Activated CD4-positive, alpha-beta T cell treated with anti-CD3 and anti-CD28 coated beads, Interleukin-10, Interleukin-2, amounts not matched to agents 100 ng/mL and 50 ng/mL, durations not matched to agents 16 hours and 8 hours (primary cell): ENCODE measurements at places on chromosomes 4 and X.

DNA sequence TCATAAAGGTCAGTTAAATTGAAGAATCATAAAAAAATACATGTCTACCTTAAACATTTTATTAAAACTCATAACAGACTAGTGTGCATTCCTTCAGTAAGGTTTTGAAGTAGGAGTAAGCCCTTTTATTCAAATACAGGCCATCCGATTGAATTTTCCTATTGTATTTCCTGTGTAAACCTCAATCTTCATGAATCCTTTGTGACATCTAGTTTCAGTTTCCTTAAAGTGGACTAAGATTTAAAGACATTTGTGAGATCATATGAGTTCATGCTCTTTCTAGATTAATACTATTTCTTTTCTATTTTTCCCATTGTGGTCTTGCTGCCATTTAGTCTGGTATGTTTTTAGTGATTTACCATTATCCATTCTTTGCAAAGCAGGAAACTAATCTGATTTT lies 644.7 kb upstream of the BOD1L1 start:
- no peak for DNase-seq

DNA sequence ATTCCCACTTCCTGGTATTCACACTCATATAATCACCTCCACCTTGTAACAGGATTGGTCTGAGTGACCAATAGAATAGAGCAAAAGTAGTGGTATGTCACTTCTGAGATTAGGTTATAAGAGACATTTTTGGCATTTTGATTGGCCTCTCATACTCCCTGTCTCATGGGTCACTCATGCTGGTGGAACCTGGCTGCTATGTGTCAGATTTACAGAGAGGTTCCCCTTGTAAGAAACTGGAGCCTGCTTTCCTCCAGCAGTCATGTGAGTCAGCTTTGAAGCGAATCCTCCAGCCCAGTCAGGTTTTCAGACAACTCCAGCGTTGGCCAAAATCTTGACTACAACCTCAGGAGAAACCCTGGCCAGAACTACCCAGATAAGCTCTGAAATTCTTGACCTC lies 2.6 kb upstream of the OTUD4 start:
- DNase-seq = no peak

- no peak for DNase-seq
Observed at GRCh38 chr4:141311246-141312204, 90.8 kb downstream of the ZNF330 start.

DNA sequence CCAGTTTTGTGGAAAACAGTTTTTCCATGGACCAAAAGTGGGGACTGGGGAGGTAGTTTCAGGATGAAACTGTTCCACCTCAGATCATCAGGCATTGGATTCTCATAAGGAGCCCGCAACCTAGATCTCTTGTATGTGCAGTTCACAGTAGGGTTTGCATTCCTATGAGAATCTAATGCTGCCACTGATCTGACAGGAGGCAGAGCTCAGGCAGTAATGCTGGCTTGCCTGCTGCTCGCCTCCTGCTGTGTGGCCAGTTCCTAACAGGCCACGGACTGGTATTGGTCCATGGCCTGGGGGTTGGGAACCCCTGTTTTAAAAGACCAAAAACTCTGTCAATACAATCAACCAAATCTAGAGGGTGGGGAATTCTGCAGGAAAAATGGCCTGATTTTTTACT lies 100.0 kb upstream of the EOLA2 start:
- no peak for DNase-seq

DNA sequence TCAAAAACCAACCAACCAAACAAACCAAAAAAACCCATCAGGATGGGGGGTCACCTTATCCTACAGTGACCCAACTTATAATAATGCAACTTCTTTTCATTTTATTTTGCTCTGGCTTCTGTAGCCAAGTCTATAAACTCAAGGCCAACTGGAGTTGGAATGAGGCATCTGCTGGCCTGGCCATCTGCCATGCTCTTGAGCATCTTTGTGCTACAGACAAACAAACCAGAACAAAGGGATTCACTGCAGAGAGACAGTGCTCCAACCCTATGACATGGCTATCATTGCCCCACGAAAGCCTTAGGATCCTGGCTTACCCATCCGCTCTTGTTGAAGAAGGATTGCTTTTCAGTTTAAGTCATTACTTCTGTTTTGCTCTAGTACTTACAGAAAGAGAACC lies 49.2 kb upstream of the SCRG1 start:
- DNase-seq = no peak

DNA sequence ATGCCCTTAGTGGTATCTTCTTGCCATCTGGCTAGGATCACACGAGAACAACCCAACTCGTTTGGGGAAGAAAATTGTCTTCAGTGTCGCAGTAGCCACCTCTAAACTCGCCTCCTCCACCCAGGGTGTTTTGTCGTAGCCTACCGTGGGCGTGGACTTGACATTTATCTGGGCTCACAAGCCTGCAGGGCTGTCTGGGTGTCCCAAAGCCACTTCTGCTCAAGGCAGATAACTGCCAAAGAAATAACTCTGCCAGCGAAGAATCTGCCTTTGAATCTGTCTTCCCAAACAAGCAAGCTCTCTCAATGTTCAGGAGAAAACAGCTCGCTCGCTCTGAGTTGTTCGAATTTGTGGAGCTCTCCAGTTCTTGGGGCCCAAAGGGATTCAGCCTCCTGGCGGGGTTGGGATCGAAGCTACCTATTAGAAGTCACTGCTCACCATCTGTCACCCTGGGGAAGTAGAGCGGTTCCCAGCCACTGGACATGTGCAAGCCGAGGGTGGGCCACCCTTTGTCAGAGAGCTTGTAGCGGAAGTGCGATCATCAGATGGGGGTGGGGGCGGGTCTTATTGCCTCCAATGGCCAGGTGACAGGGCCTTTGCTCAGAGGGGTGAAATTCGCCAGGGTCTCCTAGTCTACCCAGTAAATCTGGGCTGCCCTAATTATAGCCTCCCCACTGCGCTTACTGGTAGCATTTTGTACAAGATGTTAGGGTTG lies 14.8 kb downstream of the BLOC1S4 start:
- no peak for DNase-seq

DNA sequence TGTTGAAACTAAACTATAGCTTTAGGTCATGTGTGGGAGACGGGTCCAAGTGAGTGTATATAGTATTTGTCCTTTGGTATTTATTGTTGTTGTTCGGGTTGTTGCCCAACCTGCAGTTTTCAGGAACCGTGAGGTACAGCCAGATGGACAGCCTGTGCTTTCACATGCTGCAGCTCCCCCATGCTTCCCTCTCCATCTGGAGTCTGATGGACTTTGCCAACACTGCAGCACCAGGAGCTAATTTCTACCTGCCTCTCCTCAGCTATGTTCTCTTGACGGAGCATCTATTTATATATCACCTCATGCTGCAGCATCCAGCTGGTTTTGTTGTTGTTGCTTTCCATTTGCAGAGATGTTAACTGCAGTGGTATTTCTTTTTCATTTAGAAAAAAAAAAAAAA lies 80.1 kb downstream of the TLL1 start:
- DNase-seq = no peak

DNA sequence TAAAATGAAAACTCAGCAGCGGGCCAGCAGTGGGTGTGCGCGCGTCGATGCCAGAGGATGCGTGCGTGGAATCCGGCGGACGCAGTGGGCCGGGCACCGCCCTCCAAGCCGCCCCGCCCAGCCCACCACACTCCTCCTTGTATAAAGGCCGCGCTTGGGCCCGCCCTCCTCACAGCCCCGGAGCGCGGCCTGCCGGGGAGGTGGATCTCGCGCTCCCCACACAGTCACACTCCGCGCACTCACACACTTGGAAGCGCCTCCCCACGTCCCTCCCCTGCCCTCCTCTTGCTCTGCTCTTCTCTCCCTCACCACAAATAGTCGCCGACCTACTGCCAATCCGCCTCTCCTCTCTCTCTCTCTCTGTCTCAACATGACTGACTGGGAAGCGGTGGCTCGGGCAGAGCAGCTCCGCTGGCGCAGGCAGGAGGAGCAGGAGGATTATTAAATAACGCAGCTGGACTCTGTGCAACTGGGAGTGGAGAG lies at the start of gene CCSER1:
TSS of gene CCSER1 (plus strand) at position 172 of the 483 bp plus-strand sequence.
- DNase-seq = peak; percentile 46

GRCh38 chrX:109843963-109844751 lies 111.1 kb upstream of the ACSL4 start:
- no peak for DNase-seq

DNA sequence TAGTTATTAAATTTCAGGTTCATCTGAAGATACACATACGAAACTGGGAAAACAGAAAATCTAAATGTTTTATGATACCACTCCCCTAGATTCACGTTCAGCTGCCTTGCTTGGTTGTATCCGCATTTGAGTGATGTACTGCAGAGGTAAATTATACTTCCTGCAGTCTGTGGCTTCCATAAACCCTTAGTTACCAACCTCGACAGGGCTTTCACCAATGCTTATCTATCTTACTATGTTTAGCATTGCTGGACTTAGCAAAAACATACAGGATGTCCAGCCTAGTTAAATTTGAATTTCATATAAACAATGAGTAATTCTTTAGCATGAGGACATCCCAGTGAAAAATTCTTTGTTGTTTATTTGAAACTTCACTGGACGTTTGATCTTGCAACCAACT lies 108.8 kb downstream of the TMA16 start:
- no peak for DNase-seq

- DNase-seq = no peak
Observed at GRCh38 chrX:13694983-13695382, 6.1 kb downstream of the RAB9A start.

DNA sequence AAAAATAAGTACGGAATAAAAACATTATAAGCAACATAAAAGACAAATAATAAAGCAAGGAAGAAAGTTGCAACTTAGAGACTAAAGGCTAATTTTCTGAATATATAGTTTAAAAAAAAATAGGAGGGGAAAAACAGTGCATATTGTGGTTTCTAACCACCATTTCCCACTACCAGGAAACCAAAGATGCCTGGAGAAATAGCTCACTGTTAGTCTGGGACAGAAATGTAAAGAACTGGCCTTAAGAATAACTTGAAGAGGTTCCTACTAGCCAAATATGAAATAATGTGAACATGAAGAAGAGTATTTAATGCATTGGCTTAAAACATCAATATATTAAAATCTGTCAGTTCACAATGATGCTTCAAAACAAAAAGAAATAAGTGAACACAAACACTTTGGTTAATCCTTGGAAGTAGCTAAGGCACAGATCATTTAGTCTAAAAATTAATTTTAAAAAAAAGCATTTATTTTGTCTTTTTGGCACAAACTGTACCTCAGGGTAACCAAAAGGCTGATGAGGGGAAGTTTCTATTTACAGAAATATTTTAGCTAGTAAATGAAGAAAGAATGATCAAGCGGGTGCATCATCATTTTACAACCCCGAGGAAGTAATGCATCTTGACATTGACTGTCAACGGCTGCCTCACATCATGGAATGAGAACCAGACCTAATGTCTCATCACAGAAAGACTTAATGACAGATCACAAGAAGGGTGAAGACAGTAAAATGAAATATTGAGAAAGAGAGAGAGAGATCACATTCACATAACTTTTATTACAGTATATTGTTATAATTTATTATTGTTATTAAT lies 297.2 kb upstream of the LDB2 start:
- DNase-seq = no peak

- DNase-seq = no peak
Observed at GRCh38 chr4:123452616-123453015, 56.0 kb downstream of the SPRY1 start.

DNA sequence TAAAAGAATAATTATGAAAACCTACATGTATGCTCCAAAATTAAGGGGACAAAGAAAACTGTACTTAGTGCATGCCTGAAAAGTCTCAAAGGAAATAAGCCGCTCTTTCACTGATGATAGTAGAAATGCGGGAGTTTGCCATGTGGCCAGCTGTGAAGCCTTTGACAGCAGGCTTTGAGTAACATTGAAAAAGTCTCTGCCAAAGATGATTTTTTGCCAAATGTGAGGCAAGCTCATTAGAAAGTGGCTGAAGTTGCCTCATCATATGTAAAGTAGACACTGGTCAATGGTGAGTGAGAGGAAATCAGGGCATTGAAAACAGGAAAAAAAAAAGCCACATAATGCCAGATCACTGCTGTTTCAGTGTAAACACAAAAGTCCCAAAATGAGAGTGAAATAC lies 2360.1 kb downstream of the PCDH7 start:
- no peak for DNase-seq

DNA sequence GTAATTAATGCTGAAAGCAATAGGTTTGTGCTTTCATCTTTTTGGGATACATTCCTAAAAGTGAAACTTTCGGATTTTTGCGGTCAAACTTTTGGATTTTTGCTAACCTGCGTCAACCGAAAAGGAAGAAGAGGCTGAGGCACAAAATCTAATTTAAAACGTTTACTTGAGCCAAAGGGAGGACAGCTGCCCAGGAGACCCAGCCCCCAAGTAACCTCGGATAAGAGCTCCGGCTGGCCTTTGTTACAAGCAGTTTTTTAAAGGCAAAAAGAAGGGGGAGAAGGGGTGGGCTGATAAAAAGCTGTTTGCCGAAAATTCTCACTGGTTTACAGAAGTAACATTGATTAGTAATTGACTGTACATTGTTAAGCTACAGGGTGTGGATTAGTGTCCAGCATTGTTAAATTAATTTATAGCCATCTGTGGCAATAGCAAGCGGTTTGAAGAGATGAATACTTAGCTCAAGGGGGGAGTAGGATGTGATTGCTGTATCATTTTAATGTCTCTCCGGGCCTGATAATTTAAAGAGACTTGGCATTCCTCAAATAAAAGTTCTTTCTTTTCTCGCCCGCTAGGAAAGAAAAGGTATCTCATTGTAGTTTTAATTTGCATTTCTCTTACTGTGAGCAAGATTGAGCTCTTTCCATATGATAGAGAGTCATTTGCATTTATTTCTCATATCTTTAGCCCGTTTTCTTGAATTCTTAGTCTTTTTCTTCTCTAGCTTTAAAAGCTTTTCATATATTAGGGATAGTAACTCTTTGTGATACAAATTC lies 59.1 kb upstream of the USP9X start:
- DNase-seq = no peak

- DNase-seq = no peak
Observed at GRCh38 chr4:74456849-74457395, 12.0 kb downstream of the AREG start.

GRCh38 chrX:85375333-85375738 lies 4.1 kb downstream of the POF1B start:
- no peak for DNase-seq

DNA sequence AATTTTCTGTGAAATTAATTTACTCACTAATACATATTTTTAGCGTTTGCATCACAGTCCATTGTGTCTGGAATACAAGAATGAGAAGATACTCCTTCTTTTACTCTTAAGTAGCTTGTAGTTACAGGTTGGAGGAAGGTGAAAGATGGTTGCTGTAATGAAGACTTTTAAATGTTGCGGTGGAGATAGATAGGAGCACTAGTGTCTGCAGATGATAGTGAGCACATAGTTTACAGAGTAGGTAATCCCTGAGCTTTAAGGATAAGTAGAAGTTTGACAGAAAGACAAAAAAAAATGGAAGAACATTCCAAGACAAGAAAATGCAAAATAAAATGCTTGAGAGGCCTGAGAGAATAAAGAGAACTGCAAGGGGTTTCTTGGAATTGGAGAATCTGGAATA lies 5.4 kb upstream of the SLC39A8 start:
- DNase-seq = no peak

GRCh38 chr4:53456178-53456577 lies 78.7 kb downstream of the FIP1L1 start:
- no peak for DNase-seq

GRCh38 chr4:103786014-103786413 lies 66.2 kb upstream of the TACR3 start:
- DNase-seq = peak; percentile 53

GRCh38 chrX:16930392-16930791 lies 16.1 kb upstream of the REPS2 start:
- DNase-seq = no peak

GRCh38 chr4:76458825-76459224 lies 23.8 kb downstream of the SHROOM3 start:
- DNase-seq = no peak
